Ovary (tissue), 10 donors: ENCODE measurements at places on chromosomes 1 and 21. TPM values are rescaled to one million over a fixed set of nuclear protein-coding genes. Genes with fewer than 3 reads are reported as not detected.

- DNase-seq = no peak
- no peaks in the 10 kb centered on the region for H3K36me3 ChIP-seq
- H3K4me3 ChIP-seq = no peak overlapping the region
Observed at GRCh38 chr1:206002160-206002559, 1.0 kb downstream of the RAB7B start.

GRCh38 chr1:2347409-2347785, 44.0 kb downstream of the MORN1 start:
- no peaks in the 10 kb centered on the region for H3K27me3 ChIP-seq
- DNase-seq = no peak
- H3K27ac ChIP-seq = no peak overlapping the region

DNA sequence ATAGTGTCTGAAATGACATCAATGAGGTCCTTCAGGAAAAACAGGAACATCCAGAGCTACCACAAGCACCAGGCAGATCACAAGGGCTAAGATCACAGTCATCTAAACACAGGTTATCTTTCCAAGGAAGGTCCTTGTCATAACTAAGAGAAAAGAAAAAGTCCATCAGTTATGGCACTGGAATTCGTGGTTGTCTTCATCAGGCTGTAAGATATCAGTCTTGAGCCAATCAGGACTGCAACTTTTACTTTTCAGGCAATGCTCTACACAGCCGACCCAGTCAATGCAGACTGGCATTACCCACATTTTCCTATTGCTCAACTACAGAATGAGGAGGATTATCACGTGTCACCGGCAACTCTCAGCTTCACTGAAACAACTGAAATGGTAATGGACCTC, 26.4 kb downstream of the SORT1 start:
- H3K27ac ChIP-seq = peak overlapping the region; percentile 10
- no peaks in the 10 kb centered on the region for H3K4me1 ChIP-seq
- DNase-seq = no peak
- H3K36me3 ChIP-seq = no peaks in the 10 kb centered on the region

DNA sequence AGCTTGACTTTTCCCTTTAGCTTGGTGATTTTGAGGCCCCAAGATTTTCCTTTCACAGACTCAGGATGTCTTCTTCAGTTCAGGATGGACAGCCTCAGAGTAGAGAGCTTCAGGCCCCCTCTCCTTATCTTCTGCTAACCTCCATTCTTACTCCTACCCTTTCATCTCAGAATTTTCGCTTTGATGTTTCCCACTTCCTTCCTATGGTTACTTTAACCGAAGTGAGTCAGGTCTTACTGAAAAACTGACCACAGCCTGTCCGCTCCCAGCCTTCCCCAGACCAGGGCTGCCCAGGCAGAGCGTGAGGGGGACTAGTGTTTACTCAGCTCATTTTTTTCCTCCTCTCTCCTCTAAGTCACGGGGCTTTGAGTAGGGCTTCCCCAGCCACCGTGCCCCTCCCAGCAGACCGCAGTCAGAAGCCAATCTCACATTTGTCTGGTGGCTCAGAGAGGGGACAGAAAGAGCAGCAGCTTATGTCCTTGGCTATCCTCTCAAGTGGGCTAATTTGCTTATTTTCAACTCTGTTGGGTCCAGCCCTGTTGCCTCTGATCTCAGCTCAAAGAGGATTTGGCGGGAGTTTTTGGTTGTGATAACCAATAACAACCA, 4.2 kb upstream of the IL19 start:
- no peaks in the 10 kb centered on the region for H3K36me3 ChIP-seq
- no peaks in the 10 kb centered on the region for H3K4me1 ChIP-seq
- no peaks in the 10 kb centered on the region for H3K27me3 ChIP-seq

DNA sequence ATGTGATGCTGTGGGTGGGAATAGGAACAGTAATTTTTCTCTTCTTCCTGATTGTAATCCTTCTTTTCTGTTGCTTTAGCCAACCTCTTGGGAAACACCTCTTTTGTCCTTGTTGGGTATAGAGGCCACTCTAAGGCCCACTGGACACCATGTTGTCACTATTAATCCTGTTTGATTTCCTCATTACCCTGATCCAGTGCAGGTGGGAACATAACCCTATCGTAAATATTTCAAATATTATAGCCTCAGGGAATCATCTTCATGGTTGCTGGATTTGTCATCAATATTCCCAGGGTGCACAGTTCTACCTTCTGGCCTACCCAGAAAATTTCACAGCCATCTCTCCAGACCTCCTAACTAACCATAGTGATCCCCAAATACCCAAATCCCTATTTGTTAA, 27.9 kb upstream of the SLC6A9 start:
- no peaks in the 10 kb centered on the region for H3K27me3 ChIP-seq
- H3K4me3 ChIP-seq = no peak overlapping the region
- no peaks in the 10 kb centered on the region for H3K36me3 ChIP-seq
- H3K4me1 ChIP-seq = no peaks in the 10 kb centered on the region
- no peak for DNase-seq
- no peak overlapping the region for H3K27ac ChIP-seq

DNA sequence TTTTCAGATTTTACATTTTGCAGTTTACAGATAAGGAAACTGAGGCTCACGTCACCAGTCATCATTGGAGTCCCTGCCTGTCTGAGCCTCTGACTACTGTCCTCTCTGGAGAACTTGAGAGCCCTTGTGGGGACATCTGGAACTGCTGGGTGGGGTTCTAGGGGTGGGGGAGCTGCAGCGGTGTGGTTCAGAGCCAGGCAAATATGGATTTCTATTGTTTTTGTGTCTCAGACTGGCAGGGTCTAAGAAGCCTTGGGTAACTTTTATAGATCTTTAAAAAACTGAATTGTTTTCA, 46.9 kb downstream of the IER5 start:
- H3K4me1 ChIP-seq = peaks cover 1% of the 10 kb centered on the region
- DNase-seq = no peak
- no peak overlapping the region for H3K27ac ChIP-seq
- no peak overlapping the region for H3K4me3 ChIP-seq
- no peaks in the 10 kb centered on the region for H3K27me3 ChIP-seq
- no peaks in the 10 kb centered on the region for H3K36me3 ChIP-seq

- no peak overlapping the region for H3K4me3 ChIP-seq
- no peaks in the 10 kb centered on the region for H3K36me3 ChIP-seq
- no peaks in the 10 kb centered on the region for H3K27me3 ChIP-seq
- no peak for DNase-seq
Observed at GRCh38 chr1:65606426-65606825, 186.0 kb downstream of the LEPR start.

GRCh38 chr1:118481126-118481525, 296.1 kb upstream of the SPAG17 start:
- no peaks in the 10 kb centered on the region for H3K27me3 ChIP-seq
- DNase-seq = no peak
- H3K4me3 ChIP-seq = no peak overlapping the region
- no peaks in the 10 kb centered on the region for H3K4me1 ChIP-seq

DNA sequence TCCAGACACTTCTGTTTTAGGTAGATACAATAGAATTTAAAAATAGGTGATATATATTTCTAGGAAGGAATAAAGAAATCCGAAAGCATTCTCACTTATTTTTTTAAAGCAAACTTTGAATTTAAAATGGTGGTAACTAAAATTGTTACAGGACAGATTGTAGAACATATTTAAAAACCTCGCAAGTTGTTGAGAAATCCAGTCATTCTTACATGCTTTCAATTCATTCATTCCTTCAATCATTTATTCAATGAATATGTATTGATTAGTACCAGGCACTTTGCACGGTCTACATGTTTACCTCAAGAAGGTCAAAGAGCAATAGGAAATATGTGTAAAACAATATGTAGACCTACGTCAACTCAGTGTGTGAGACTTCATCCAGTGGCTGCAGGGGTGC, 189.9 kb upstream of the SNX7 start:
- no peaks in the 10 kb centered on the region for H3K27me3 ChIP-seq
- H3K36me3 ChIP-seq = no peaks in the 10 kb centered on the region
- DNase-seq = no peak
- no peak overlapping the region for H3K4me3 ChIP-seq
- no peaks in the 10 kb centered on the region for H3K4me1 ChIP-seq

DNA sequence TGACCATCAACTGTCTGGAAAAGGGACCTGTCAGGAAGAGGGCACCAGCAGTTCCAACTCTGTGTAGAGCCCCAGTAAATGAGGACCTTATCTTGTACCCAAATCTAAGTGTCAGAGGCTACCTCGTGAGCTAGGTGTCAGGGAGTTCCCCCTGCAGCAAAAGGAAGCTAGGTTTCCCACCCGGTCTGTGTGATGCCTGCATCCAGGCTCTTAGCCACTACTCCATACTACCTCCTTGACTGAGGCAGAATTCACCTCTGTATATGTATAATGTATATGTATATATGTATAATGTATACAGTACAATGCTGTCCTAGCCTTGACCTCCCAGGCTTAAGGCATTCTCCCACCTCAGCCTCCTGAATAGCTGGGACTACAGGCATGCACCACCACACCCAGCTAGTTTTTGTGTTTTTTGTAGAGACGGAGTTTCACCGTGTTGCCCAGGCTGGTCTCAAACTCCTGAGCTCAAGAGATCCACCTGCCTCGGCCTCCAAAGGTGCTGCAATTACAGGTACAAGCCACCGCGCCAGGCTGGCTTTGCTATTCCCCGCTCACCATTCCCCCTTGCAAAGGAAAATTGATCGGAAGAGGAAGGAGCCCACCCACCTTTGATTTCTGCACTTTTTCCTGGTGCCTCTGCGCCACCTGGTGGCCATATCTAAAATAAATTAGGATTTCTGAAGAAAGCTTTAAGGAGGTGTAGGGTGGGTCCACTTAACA, 15.7 kb upstream of the LUZP1 start:
- no peak overlapping the region for H3K27ac ChIP-seq
- no peaks in the 10 kb centered on the region for H3K36me3 ChIP-seq
- peak; percentile 40 for DNase-seq
- no peaks in the 10 kb centered on the region for H3K27me3 ChIP-seq
- H3K4me1 ChIP-seq = no peaks in the 10 kb centered on the region

GRCh38 chr1:237873487-237874211, 17.1 kb downstream of the ZP4 start:
- H3K4me3 ChIP-seq = no peak overlapping the region
- DNase-seq = no peak
- no peaks in the 10 kb centered on the region for H3K4me1 ChIP-seq
- H3K36me3 ChIP-seq = no peaks in the 10 kb centered on the region
- H3K27me3 ChIP-seq = no peaks in the 10 kb centered on the region
- H3K27ac ChIP-seq = no peak overlapping the region

DNA sequence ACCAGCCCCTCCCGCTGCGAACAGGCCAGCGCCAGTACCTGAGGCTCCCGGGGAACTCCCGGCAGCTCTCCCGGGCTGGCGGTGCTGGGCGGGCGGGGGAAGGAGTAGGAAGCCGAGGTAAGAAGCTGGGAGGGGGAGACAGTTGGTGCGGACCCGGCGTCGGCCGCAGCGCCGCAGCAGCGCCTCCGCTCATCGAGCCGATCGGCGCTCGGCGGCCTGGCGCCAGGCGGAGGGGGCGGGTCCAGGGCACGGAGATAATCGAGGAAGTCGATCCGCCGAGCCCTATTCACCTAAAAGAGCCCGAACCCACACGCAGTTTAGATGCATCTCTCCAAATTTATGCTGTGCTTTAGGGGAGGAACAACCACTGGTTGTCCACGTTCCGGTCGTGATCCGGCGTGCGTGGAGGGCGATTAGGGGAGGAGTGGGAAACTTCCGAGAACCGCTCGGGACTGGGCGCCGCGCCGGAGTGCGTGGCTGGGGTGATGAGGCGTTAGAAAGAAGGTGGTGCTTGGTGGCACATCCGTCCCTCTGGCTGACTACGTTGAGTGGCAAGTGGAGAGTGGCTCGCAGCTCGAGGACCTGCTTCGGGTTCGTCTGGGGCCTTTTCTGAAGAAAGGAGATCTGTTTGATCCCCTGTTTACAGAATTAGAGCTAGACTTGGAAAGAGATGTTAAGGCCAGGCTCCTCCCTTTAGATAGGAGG, at the start of gene VAMP4:
TSS of gene VAMP4 (minus strand) at position 194 of the 705 bp plus-strand sequence. CDS start 3,651 bp downstream, outside the sequence.
- peak within 1 kb of the TSS; percentile 77 for H3K4me3 ChIP-seq
- peaks cover 5% of the 10 kb centered on the region for H3K4me1 ChIP-seq
- no peaks in the 10 kb centered on the region for H3K36me3 ChIP-seq
- no peaks in the 10 kb centered on the region for H3K27me3 ChIP-seq
- peak within 1 kb of the TSS; percentile 88 for H3K27ac ChIP-seq

DNA sequence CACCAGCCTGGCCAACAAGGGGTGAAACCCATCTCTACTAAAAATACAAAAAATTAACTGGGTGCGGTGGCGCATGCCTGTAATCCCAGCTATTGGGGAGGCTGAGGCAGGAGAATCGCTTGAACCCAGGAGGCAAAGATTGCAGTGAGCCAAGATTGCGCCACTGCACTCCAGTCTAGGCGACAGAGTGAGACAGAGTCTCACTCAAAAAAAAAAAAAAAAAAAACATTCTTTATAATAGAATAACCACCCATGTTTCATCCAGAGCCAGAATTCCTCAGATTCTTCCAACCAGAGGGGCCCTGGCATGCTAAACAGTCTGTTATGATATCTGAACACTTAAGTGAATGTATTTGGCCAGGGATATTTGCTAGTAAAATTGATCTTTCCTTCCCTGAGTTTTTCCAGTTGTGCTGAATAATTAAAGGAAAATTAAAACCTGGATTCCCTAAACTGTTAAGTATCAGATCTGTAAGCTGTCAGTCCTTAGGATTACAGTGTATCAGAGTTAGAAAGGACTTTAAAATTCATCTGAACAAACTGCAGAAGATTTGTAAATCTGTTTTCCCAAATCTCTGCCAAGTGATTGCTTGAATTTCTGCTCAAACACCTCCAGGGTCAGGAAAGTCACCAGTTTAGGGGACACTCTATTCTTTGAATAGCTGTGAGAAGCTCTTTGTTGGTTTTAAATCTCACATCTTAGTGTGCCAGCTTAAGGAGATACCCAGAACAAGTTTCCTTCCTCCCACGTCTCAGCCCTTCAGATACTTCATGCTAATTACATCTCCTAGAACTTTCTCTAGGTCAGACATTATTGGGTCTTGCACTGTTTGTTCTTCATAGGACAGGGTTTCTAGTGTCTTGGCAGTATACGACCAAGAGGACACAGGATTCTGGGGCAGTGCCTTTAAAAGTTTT, 84.6 kb upstream of the BMP8A start:
- H3K27me3 ChIP-seq = no peaks in the 10 kb centered on the region
- no peak overlapping the region for H3K4me3 ChIP-seq
- H3K27ac ChIP-seq = peak overlapping the region; percentile 4
- peaks cover 20% of the 10 kb centered on the region for H3K4me1 ChIP-seq
- no peaks in the 10 kb centered on the region for H3K36me3 ChIP-seq

DNA sequence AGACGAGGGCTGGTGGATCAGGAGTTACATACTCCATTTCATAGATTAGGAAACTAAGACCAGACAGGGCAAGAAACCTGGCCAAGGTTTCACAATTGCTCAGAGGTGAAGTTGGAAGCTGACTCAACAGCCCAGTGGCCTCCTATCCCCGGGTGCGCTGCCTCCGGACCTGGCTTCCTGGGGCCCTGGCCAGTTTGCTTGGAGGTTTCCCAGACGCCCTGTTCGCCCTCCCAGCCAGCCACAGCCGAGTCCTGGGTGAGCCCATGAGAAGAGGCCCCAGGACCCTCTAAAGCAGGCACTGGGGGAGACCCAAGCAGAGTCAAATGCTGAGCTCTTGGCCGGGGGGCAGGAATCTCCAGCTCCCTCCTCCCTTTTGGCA, 180.1 kb downstream of the ZBTB18 start:
- no peak for DNase-seq
- no peak overlapping the region for H3K4me3 ChIP-seq
- peaks cover 2% of the 10 kb centered on the region for H3K4me1 ChIP-seq
- H3K27ac ChIP-seq = no peak overlapping the region

ZNF281 gene
- polyA plus RNA-seq = 11.2 TPM

ICOSLG gene
- polyA plus RNA-seq = 0.42 TPM

MIER1 gene
- 16.2 TPM for polyA plus RNA-seq

EVI5 gene
- polyA plus RNA-seq = 11.7 TPM

DISP3 gene
- not detected for polyA plus RNA-seq

LIN28A gene
- polyA plus RNA-seq = not detected
